ENCODE measurements at places on chromosomes 7 and 10. TPM values are rescaled to one million over a fixed set of nuclear protein-coding genes. Genes with fewer than 3 reads are reported as not detected.

DNA sequence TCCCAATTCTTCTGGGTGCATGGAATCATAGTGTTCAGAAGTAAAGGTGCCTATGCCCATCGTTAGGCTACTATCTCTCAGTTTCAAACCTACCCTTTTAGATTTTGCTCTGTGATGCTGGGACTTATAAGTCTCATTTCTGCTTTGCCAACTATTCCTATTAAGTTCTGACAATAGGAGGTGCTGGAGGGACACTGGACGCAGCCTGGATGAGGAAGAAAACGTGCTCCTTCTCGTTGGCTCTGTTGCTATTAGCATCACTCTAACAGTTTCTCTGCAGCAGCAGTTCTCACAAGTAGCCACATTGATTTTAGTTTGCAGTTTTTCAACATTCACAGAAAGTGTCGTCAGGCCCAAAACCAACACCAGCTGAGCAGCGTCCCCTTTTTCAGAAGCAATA lies 72.4 kb downstream of the ABCC2 start:
- DNase-seq, result no peak

DNA sequence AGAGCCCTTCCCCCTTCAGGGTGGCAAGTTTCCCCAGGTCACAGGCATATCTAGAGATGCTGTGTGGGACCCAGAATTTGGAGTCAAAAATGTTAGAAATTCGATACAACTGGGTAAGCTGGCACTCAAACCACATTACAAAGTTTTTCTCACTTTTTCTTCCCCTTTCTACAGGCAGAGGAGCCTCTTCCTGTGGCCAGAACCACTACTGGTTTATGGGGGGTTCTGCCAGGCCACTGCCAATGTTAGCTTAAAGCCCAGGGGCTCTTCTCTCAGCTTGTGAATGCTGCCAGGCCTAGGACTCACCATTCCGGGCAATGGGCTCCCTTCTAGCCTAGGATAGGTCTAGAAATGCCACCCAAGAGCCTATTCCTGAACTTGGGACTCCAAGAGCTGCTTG lies 617.9 kb upstream of the PHF14 start:
- DNase-seq, result no peak

The PHKG1 gene
- 5.7 TPM for total RNA-seq

DNA sequence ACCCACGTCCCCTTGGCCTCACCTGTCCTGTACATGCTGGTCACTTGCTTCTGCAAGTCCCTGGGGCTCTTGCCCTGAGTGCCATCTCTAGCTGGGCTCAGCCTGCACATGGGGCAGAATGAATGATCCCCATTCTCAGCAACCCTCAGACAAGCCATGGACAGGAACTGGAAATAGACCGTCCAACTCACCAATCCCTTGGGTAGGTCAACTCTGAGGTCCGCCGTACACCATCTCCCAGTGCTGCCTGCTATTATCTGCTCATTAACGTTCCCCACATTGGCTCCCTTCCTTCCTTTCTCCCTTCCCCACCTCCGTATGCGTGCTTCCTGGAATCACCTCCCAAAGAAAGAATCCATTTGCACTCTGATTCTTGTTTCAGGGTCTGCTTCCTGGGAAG lies 335.0 kb downstream of the SFMBT2 start:
- DNase-seq, result no peak

GRCh38 chr10:114077815-114078219 lies 34.2 kb downstream of the ADRB1 start:
- DNase-seq, result no peak

The HDAC9 gene
- total RNA-seq, result 7.3 TPM

DNA sequence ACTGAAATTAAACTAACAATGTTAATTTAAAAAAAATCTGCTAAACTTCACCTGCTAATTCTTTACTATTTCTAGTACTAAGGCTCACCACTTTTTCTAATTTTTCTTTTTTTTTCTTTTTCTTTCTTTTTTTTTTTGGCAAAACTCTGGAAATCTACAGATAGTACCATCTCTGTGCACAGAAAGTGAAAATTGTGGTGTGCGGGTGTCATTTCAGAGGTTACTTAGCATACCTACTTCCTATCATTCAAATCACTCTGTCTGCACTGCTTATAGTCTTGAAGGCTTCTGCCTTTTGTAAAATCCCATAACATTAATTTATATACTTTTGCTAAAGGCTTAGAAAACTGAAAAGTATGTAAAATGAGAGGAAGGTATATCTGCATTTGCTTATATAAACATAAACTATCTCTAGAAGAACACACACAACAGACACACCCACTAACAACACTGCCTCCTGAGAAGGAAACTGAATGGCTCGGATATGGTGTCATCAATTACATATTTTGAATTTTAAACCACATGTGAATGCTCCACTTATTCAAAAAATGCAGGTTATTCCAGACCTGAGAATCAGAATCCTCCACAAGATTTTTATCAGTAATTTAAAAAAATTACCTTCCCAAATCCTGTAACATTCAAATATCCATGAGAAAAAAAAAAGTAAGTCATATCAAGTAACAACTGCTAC lies 229.5 kb downstream of the PARD3 start:
- no peak for DNase-seq

DNA sequence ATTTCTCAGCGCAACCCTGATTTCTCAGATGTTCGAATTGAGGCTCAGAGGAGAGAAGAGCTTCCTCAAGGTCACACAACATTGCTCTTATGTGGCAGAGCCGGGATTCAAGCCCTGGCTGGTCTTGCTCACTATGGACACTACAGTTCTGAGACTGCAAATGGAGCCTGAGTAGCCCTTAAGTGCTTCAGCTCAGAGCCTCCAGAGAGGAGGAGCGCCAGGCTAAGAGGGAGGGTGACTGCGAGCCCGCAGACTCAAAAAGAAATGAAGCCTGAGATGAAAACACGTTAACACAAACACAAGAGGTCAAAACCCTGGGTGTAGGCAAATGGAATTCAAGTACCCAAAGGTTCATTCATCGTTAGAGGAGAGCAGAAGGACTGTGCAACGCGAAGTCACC lies 13.9 kb downstream of the ARHGAP22 start:
- DNase-seq, result no peak

- no peak for DNase-seq
Observed at GRCh38 chr7:157496416-157497275, 159.8 kb downstream of the DNAJB6 start.

The GRB10 gene
- total RNA-seq, result 47.5 TPM

Data from adrenal gland (tissue), 19 donors.